Pancreas (tissue), 10 donors: ENCODE measurements at places on chromosomes 1 and 21. TPM values are rescaled to one million over a fixed set of nuclear protein-coding genes. Genes with fewer than 3 reads are reported as not detected.

Gene NCAM2
- total RNA-seq: 0.20 TPM

Gene MYOG
- not detected for total RNA-seq

Gene LIPI
- not detected for total RNA-seq

Gene B3GALT2
- total RNA-seq: 0.20 TPM

Gene CADM3
- total RNA-seq: 0.28 TPM

GRCh38 chr1:43975249-43975961 is 645 bp downstream of the ATP6V0B start:
- DNase-seq: peak; percentile 87
- H3K27me3 ChIP-seq: no peaks in the 10 kb centered on the region
- peak overlapping the region; percentile 86 for H3K27ac ChIP-seq

GRCh38 chr21:27083144-27083543 is 116.3 kb upstream of the ADAMTS5 start:
- no peak overlapping the region for H3K4me3 ChIP-seq
- no peak overlapping the region for H3K27ac ChIP-seq
- no peak for DNase-seq
- no peaks in the 10 kb centered on the region for H3K36me3 ChIP-seq
- H3K4me1 ChIP-seq: no peaks in the 10 kb centered on the region

GRCh38 chr21:14308234-14308633 is 74.7 kb downstream of the HSPA13 start:
- H3K27ac ChIP-seq: no peak overlapping the region
- H3K4me3 ChIP-seq: no peak overlapping the region
- DNase-seq: no peak
- H3K27me3 ChIP-seq: no peaks in the 10 kb centered on the region

GRCh38 chr1:30040081-30041019 is 683.0 kb downstream of the MATN1 start:
- no peak for DNase-seq
- no peak overlapping the region for H3K27ac ChIP-seq
- no peaks in the 10 kb centered on the region for H3K36me3 ChIP-seq
- H3K4me3 ChIP-seq: no peak overlapping the region
- H3K4me1 ChIP-seq: no peaks in the 10 kb centered on the region
